ENCODE measurements at places on chromosomes 12 and 14. TPM values are rescaled to one million over a fixed set of nuclear protein-coding genes. Genes with fewer than 3 reads are reported as not detected.

GTF2A1 gene
- 30.9 TPM for total RNA-seq

NPAS3 gene
- total RNA-seq: 0.33 TPM

GRCh38 chr12:77031745-77032144 lies 33.6 kb downstream of the E2F7 start:
- peak; percentile 48 for DNase-seq

- no peak for DNase-seq
These were observed 52.2 kb downstream of the CKAP4 start for GRCh38 chr12:106195621-106196027.

DNA sequence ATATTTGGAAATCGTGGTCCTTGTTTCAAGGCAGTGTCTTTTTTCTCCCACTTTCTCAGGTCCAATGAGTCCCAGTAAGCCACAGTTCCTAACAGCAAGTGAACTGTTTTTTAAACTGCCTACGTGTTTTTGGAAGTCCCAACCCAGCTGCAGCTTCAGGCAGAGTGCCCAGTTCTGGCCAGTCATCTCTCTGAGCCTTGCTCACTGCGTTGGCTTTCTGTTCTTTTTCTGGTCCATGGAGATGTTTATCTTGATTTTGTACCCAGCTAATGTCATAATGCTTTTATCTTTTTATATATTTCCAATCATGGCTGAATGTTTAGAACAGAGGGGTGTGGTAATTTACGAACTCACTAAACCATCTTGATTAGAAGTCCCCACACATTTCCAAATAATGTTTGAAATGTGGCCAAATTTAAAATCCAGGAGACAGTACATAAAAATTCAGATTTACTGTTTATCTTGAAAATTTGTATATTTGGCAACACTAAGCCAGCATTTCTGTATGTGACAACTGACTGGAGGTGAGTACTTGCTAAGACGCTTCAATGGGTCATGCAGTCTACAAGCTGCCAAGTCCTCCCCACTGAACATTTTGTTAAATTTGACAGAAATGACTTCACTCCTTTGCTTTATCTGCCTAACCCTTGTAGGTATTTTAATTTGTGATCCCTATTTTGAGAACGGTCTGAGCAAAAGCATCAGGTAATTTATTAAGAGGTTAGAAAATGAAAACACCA lies 46.1 kb upstream of the OTOGL start:
- DNase-seq: peak; percentile 70

DNA sequence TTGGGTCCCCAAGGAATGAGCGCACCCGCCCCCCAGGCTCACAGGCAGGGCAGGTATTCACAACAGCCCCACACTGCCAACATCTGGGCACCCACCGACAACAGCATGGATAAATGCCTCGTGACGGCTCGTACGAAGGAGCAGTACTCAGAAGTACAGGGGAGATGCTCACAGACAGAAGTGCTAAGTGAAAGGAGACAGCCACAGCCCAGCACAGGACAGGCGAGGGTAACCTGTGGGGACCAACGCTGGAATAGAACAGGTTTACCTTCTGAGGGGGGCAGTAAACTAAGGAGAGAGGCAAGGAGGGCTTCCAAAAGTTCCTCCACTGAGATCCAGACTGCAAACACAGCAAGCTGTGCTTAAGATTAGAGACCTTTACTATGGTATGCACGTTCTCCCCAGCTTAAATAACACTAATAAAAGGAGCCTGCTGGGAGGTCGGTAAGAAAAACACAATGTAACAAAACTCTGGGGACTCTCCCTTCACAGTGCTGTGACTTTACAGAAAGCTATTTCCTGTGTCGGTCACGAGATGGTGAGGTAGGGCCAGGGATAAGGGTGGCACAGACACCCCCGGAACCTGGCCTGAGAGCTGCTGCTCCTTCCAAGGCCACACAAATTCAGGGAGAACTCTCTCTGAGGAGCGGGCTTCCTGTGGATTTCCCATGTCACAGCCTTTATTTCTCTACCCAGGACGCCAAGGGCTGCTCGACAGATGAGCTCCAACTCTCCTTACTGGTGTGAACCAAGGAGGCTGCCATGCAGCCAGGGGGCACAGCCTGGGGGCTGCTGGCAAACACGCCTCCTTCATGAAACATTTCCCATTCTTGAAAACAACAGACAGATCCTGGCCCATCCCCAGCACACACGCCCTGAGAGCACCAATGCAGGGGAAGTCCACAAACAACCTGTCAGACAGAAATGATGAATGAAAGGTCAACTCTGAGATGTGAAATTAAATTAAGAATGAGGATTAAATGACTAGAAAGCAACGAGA lies 26.3 kb downstream of the SLC15A4 start:
- DNase-seq: no peak

DNA sequence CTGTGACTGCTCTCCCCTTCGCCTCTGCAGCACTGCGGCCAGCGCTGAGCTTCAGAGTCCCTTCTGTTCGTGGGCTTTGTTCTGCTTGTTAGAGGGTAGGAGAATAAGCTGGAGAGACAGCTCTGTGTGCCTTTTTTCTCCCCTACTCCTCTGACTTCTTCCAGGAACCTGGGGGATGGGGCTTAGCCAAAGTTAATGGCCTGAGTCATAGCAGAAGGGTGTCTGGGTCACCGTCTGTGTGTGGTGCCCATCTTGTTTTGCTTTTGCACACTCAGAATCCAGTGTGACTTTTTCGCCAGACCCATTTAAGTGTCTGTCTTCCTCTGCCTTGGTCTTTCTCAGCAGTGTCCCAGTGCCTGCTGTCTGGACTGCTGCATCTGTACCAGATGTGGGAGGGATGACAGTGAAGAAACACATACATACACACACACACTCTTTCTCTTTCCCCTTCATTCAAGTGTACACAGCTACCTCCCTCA lies 3.0 kb downstream of the KIF5A start:
- no peak for DNase-seq

C1RL gene
- 38.3 TPM for total RNA-seq

- DNase-seq: no peak
These were observed 15.5 kb downstream of the SLC15A5 start for GRCh38 chr12:16261944-16262475.

GRCh38 chr12:111166779-111167540 lies 201.9 kb downstream of the PHETA1 start:
- DNase-seq: no peak

GRCh38 chr14:20477211-20477876 lies 8.1 kb downstream of the PNP start:
- DNase-seq: peak; percentile 44

GRCh38 chr14:82070753-82071152 lies 537.1 kb upstream of the SEL1L start:
- DNase-seq: no peak

DNA sequence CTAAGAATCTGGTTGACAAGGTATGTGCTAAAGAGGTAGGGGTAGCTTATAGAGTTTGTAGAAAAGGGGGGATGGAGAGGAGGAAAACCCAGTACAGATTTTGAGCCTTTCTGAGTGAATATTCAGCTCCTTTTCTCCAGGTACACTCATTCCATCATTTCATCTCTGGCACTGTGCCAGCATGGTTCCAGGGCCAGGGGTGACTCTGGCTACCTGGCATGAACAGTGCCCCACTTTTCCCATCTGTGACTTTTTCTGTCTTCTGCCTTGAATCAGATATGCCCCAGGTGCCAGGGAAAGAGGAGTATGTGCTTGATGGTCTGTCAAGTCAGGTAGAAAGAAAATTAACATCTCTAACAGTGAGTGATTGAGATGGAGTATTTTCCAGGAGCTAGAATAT lies 175.7 kb downstream of the CACNA1C start:
- DNase-seq: no peak

GRCh38 chr12:34598352-34598827 lies 576.1 kb downstream of the ALG10 start:
- DNase-seq: no peak

DNA sequence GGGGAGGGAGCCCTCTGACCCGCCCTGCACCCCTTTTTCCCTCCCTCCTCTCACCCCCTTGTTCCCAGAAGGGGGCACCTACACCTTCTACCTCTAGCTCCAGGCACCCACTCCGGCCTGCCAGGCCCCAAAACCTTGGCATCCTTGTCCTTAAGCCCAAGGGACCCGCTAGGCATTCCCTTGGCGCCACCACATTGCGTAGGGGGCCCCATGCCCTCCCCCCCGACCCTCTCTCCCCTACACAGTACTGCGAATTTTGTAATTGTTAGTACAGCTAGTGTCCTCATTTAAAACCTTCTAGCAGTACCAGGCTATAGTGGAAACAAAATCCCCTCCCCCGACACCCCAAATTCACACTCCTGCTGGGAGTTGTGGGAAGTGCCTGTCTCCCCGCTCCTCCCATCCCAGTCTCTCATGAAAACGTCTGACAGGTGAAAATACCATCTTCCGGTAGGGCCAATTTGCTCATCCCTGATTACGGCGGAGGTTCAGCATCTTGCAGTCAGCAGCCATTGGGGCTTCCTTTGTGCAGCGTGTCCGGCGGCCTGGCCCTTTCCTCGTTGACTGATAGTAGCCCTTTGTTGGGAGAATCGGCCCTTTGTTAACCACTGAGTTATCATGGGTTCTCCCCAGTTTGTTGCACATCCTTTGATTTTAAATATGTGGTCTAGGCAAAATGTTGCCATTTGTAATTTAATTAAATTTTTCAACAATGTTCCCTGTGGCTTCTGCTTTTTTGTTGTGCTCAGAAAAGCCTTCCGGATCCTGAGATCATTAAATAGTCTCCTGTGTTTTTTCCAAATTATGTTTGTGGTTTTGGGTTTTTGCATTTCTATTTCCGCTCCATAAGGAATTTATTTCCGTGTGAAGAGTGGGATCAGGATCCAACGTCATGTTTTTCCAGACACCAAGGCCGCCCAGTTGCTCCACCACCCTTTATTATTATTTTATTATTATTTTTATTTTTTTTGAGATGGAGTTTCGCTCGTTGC lies 7.9 kb upstream of the CEP170B start:
- no peak for DNase-seq

SLC25A21 gene
- 1.3 TPM for total RNA-seq

- DNase-seq: no peak
These were observed 11.0 kb downstream of the GRIP1 start for GRCh38 chr12:66667906-66668305.

Measured in mammary epithelial cell (primary cell).